ENCODE measurements at places on chromosomes 6 and 20.

DNA sequence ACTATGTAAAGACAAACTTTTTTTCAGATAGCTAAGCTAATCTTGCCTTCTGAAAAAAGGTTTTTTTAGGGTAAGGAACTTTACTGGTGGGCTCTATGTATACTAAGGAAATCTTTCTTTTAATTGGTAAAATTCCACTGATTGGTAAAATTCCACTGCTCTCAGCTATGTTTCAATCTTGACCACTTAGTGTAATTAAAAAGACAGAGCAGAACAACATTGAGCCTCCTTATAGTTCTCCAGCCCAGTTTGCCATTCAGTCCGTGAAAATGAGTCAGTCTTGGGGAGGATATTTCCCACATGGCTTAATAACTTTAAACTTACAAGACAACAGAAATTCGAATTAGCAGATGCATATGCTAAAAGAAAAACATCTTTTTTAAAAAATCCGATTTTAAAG, 92.7 kb downstream of the EYA4 start:
- no peak for DNase-seq

- no peak for DNase-seq
Measured at GRCh38 chr20:7629880-7630279, 310.4 kb downstream of the HAO1 start.

- peak; percentile 55 for DNase-seq
Measured at GRCh38 chr6:41732591-41733359, 2.6 kb downstream of the TFEB start.

DNA sequence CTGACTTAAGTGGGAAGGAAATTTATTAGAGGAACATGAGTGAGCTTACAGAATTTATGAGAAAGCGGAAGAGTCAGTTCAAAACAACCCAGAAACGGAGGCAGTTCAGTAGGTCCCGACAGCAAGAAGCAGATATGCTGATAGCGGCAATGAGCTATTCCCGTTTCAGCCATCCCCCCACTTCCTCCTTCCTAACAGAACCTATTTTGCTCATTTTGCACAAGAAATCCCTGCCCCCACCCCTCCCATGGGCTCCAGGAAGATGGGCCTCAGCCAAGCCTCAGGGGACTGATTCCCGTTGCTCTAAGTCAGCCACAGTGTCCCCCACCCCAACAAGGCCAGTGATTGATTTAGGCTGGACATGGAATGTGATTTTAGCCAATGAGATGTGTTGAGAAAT, 157.5 kb downstream of the CEBPB start:
- DNase-seq = no peak

- DNase-seq = no peak
Measured at GRCh38 chr20:2217857-2218539, 77.8 kb upstream of the TGM3 start.

DNA sequence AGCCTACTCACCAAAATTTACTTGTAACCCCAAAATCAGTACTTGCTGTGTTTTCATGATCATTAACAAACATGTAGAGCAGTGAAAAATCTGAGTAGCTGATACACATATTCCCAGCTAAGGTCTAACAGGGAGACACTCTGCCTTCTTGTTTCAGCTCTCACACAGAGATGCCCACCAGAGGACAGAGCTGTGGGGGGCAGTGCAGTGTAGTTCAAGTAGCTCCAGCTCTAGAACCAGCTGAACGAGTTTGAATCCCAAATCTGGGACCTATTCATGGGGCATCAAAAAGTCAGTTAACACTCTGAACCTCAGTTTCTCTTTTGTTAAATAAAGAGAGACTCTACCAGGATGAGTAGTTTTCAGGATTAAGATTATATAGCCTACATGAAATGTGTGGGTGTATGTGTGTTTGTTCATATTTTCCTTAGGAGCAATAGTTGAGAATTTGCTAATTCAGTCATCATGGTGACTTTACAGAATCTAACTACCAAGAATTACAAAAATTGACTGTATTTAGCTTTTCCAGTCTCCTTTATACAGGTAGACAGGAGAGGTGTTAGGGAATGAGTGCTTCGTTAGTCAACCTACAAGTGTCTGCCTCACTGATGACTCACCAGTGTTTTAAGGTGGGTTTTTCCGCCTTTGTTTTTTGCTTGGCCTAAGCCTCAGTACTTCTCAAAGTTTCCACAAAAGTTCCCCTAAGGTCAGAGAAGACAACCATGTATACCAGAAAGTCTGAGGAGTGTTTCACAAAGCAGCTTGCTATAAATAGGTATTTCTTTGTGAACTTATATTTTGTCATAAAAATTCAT, 164.0 kb upstream of the RUNX2 start:
- DNase-seq = no peak

DNA sequence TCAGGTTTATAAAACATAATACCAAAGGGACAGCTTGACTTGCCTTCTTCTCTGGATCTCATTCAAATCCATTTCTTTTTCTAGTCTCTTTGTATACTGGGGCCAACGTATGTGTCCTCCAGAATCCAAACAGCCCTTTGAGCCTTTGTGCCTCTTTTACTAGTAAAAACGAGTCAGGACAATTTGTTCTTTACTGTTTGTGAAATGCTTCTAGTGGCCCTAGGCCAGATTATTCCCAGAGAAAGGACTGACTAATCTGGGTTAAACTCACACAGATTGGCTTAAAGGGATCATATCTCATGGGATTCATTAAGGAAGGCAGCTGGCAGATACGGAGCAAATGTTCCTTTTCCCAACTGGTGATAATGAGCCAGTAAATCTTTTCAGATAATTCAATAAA, 32.1 kb upstream of the MANEA start:
- DNase-seq = no peak

GRCh38 chr6:85419046-85419759, 30.7 kb upstream of the NT5E start:
- no peak for DNase-seq

- DNase-seq = no peak
Measured at GRCh38 chr6:39086294-39086693, 28.7 kb downstream of the SAYSD1 start.

- no peak for DNase-seq
Measured at GRCh38 chr6:111172563-111172962, 85.3 kb downstream of the SLC16A10 start.
